ENCODE measurements at places on chromosomes 4 and X. TPM values are rescaled to one million over a fixed set of nuclear protein-coding genes. Genes with fewer than 3 reads are reported as not detected.

GAGE12H gene
- total RNA-seq = not detected

VEGFD gene
- 0.20 TPM for total RNA-seq

- DNase-seq = no peak
Measured at GRCh38 chr4:155008389-155008788, 200.0 kb upstream of the NPY2R start.

GRCh38 chr4:1767061-1767769, 25.9 kb upstream of the FGFR3 start:
- DNase-seq = no peak

ANXA5 gene
- total RNA-seq = 585 TPM

- no peak for DNase-seq
Measured at GRCh38 chrX:30483996-30484395, 93.6 kb downstream of the TASL start.

- no peak for DNase-seq
Measured at GRCh38 chr4:183287677-183288076, 32.4 kb downstream of the CLDN22 start.

DNA sequence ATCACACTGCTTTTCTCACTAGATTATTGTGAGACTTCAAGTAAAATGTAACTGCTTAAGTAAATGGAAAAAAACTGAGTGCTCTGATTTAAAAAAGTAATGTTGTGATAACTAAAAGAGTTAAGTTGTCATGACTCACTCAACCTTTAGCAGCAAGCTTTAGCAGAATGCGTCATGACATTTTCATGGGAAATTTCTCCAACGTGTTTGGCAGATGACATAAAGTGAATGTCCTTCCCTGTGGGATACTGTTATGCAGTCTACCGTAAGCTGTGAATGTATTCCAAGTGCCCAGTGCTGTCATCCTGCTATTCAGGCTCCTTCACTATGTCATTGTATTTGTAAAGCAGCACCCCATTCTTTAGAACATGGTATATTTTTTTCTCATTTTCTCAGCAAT, 136.2 kb downstream of the CPXCR1 start:
- no peak for DNase-seq

DNA sequence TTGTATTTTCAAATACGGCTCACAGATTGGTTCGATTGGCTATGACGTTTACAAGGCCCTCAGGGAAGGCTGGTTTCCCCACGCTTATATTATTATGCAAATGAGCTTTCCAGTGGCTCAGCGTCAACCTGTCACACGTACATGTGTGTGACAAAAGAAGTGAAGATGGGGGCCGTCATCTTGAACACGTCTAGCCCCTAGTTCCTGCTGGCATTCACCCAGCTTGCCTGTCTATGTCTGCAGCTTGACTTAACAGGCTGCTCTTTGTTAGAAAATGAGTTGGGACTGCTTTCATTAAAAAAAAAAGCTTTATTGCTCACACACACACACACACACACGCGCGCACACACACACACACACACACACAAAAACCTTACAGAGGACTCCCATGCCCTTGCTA, 283.6 kb upstream of the CTSO start:
- no peak for DNase-seq

GRCh38 chr4:32268863-32269262, 1548.7 kb downstream of the PCDH7 start:
- no peak for DNase-seq

ZIC3 gene
- total RNA-seq = not detected

SERTM2 gene
- total RNA-seq = not detected

MGARP gene
- total RNA-seq = 3.4 TPM

MAP3K15 gene
- total RNA-seq = not detected

TCP11X2 gene
- not detected for total RNA-seq

CXorf49 gene
- not detected for total RNA-seq

DNA sequence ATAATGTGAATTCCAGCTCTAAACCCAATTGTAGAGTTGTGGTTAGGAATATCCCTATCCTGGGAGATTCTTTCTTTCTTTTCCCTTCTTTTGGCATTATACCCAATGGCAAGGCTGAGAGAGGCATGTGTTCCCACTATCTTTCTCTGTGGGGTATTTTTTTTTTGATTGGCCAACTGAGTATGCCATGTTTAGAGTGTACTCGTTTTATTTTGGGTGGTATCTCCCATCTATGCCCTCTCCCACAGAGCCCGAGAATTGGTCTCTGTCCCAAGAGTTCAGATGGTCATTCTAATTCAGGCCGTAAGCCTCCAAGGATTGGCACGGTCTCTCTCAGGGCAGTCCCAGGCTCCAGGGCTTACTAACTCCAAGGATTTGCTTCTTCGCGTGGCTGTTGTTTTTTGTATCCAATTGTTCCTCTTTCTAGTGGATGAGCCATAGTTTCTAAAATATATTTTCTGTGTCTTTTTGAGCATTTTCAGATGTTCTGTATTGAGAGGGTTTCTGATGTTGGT, 198.8 kb downstream of the SLC4A4 start:
- no peak for DNase-seq

GRCh38 chr4:166657261-166657660, 577.0 kb downstream of the SPOCK3 start:
- no peak for DNase-seq

HPRT1 gene
- total RNA-seq = 22.4 TPM

- DNase-seq = no peak
Measured at GRCh38 chrX:9953396-9953795, 13.8 kb upstream of the CLDN34 start.

DNA sequence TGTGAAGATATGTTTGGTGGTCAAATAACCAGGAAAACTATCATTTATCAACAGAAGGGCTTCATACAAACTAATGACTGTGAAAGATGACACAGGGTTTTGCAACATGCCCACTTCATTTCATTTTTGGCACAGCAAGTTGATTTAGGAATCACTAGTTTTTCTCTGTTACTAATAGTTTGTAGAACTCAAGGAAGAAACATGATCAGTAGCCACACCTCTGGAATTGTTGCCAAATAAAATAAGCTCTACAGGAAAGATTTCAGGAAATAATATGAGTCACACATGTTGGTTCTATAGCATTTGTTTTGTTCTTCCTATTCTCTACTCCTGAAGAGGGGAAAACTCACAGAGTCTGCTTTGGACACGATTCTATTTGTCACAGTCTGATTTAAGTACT, 255.4 kb downstream of the TLL1 start:
- DNase-seq = no peak

ANK2 gene
- total RNA-seq = 71.2 TPM

RAI2 gene
- 0.87 TPM for total RNA-seq

GYPE gene
- not detected for total RNA-seq

SPP1 gene
- 16.0 TPM for total RNA-seq

PPP1R3F gene
- total RNA-seq = 6.6 TPM

CENPE gene
- 8.2 TPM for total RNA-seq

GK gene
- total RNA-seq = 3.4 TPM

MAEA gene
- 54.4 TPM for total RNA-seq

GRCh38 chr4:40140196-40140595, 56.6 kb upstream of the RHOH start:
- no peak for DNase-seq

ADGRG2 gene
- total RNA-seq = 0.15 TPM

JAKMIP1 gene
- total RNA-seq = 0.10 TPM

DNA sequence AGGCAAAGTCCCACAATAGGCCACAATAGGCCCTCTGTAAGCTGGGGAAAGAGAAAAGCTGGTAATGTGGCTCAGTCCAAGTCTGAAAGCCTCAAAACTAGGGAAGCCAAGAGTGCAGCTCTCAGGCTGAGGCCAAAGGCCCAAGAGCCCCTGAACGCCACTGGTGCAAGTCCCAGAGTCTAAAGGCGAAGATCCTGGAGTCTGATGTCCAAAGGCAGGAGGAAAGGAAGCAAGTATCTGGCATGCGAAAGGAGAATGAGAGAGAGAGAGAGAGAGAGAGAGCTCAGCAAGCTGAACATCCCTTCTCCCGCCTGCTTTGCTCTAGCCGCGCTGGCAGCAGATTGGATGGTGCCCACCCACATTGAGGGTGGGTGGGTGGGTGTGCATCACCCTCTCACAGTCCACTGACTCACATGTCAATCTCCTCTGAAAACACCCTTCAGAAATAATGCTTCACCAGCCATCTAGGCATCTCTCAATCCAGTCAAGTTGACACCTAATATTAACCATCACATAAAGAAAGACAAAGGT, 30.9 kb upstream of the ELF2 start:
- no peak for DNase-seq

IL2RG gene
- not detected for total RNA-seq

- DNase-seq = no peak
Measured at GRCh38 chrX:115178473-115178872, 10.7 kb upstream of the RBMXL3 start.

DNA sequence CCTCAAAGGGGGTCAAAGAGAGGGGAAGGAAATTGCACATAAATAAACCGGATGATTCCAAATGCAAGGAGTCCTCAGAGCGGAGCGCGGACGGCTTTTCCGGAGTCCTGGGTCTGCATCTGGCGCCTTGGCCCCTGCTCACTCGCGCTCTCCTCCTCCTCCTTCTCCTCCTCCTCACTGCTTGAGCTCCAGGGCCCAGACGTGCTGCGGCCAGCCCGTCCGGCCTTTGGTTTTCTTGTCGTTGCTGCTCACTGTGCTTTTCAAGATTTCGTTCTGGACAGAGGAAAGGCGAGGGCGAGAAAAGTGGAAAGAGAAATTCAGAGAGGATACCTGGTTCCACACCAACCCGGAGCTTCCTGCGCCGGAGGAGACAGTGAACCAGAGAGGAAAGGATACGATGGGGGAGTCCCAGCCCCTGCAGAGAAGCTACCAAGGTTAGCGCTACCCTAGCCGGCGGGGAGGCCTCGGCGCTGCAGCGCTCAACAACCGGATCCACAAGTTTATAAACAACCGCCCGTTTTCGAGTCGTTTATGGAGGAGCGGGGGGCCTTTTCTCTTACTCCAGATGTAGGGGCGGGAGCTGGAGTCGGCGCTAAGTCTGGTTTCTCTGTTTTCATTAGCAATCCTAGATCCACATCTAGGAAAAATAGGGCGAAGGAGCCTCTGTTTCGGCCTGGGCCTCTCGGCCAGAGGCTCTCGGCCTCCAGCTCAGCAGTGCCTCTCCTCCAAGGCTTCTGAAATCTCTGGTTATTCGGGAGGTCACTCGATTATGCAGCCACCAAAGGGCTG, 2.7 kb downstream of the HAND2 start:
- DNase-seq = no peak

GRCh38 chr4:6132716-6133115, 67.6 kb downstream of the JAKMIP1 start:
- no peak for DNase-seq

ARX gene
- total RNA-seq = not detected

GAGE2A gene
- not detected for total RNA-seq

DNA sequence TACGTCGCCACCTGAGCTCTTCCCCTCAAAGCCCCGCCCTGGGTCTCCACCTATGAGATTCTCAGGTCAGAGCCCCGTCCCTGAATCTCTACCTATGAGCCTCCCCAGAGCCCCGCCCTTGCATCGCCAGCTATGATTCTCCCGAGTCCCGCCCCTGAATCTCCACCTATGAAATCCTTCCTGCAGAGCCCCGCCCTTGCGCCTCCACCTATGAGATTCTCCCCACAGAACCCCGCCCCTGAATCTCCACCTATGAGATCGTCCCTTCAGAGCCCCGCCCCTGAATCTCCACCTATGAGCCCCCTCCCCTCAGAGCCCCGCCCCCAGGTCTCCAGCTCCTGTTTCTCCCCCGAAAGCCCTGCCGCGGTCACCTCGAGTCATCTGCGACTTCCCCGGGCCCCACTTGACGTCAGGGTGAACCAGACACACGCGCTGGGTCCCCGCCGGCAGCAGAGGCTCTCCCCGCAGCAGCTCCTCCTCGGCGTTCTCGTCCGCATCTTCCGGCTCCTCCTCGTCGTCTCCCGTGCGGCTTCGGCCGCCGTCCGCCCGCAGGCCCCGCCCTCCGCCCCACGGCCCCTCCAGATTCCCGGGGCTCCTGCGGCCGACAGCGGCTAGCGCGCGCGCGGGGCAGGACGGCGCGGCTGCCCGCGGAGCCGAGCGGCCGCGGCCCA, 393 bp downstream of the GTPBP6 start:
- peak; percentile 99 for DNase-seq

PABPC4L gene
- 4.3 TPM for total RNA-seq

DNA sequence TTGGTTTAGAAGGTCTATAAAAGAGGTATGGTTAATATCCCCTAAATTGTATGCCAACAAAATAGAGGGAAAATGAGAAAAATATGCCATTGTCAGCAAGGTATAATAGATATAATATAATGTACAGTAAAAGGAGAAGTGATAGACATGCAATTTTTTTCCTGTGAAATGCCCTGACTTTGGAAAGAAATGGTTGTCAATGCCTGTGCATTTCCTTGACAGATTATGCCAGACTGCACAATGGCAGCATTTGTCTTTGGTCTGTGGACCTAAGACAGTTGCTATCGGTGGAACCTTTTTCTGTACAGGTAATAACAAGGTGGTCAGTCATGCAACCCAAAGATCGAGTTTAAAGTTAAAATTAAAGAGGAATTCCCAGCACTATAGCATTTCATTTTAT, 301.7 kb downstream of the CFAP299 start:
- DNase-seq = no peak

DNA sequence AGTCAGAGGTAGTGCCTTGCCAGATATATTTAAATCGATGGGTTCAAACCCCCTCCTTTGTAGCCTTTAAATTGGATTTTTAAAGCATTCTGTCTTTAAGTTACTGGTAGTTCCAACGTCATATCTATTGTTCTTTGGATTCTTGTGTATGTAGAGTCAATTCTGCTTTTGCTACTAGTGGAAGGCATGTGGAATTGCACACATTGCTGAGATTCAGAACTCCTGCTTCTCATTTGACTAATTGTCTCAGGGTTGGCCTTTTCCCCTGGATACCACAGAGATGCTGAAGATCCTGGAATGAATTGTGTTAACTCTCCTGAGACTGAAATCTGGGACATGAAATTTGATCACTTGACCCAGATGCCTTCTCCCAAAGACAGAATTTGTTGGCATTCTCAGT, 328.3 kb upstream of the RPS6KA3 start:
- DNase-seq = no peak

DUSP21 gene
- total RNA-seq = not detected

- DNase-seq = no peak
Measured at GRCh38 chr4:11051181-11051580, 366.6 kb upstream of the CLNK start.

DNA sequence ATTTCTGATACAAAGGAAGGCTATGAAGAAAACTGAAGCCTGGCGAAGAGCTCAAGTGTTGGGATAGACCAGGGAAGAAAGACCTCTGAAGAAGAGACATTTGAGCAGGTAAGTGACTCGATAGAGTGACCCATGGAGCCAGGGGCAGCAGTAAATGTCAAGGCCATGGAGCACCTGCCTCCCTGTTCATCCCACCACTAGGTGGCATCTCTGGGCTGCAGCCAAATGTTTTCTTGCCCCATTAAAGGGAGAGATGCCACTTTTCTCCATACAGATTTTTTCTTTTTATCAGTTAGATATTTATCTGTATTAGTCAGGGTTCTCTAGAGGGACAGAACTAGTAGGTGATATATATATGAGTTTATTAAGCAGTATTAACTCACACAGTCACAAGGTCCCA, 4.9 kb upstream of the ZNF81 start:
- no peak for DNase-seq

- DNase-seq = no peak
Measured at GRCh38 chrX:8981723-8982122, 52.2 kb downstream of the FAM9B start.

CDKL2 gene
- total RNA-seq = 4.2 TPM

GRCh38 chrX:51894697-51895336, 1.4 kb downstream of the MAGED1 start:
- peak; percentile 68 for DNase-seq

NDUFA1 gene
- 77.5 TPM for total RNA-seq

NHSL2 gene
- total RNA-seq = 2.1 TPM

GRCh38 chr4:132502096-132502552, 647.0 kb upstream of the PCDH10 start:
- DNase-seq = no peak
